ENCODE measurements at places on chromosomes 16 and 17.

- H3K27me3 ChIP-seq, result no peaks in the 10 kb centered on the region
- H3K4me1 ChIP-seq, result no peaks in the 10 kb centered on the region
- no peak for DNase-seq
- H3K36me3 ChIP-seq, result peaks cover 86% of the 10 kb centered on the region
These were observed 11.3 kb downstream of the UBE2I start for GRCh38 chr16:1320658-1321240.

GRCh38 chr17:75009139-75009724 is 3.2 kb upstream of the MRPL58 start:
- peaks cover 16% of the 10 kb centered on the region for H3K4me1 ChIP-seq
- H3K27me3 ChIP-seq, result no peaks in the 10 kb centered on the region
- no peak for DNase-seq
- no peak overlapping the region for H3K4me3 ChIP-seq
- H3K36me3 ChIP-seq, result no peaks in the 10 kb centered on the region

GRCh38 chr16:65343556-65343955 is 221.7 kb upstream of the CDH11 start:
- DNase-seq, result no peak
- no peaks in the 10 kb centered on the region for H3K27me3 ChIP-seq
- H3K4me1 ChIP-seq, result no peaks in the 10 kb centered on the region
- no peak overlapping the region for H3K27ac ChIP-seq

GRCh38 chr16:12065866-12066545 is 89.5 kb downstream of the SNX29 start:
- H3K27me3 ChIP-seq, result no peaks in the 10 kb centered on the region
- no peak for DNase-seq
- H3K4me3 ChIP-seq, result no peak overlapping the region
- no peak overlapping the region for H3K27ac ChIP-seq

DNA sequence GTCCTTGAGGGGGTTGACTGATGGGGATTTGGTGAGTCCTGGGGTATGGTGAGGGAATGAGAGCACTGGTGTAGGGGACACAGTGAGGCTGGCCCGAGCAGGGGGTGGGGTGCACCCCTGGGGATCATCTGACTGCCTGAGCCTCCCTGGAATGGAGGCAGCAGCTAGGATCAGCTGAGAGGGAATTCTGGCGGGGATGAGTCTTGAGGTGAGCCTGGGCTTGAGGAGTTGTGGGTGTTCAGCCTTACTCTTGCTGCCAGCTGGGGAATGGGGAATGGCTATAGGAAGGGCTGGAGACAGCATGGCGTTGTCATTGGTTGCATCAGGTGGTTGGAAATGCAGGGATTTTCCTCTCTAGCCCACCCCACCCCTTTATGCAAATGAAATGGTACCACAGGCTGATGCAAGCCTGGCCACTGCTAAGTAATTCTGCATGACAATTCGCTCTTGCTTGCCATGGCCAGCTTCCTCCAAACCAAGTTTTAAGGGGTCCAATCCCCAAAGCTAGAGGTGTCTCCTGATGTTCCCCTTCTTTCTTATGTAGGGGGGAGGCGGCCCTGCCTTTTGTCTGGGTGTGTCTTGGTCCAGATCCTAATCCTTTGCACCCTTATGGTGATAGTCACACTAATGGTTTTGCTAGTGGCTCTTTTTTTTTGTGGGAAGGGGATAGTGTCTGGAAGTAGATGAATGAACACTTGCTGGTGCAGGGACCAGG is 7.5 kb downstream of the NFE2L1 start:
- H3K36me3 ChIP-seq, result peaks cover 75% of the 10 kb centered on the region
- H3K27ac ChIP-seq, result no peak overlapping the region
- peaks cover 28% of the 10 kb centered on the region for H3K4me1 ChIP-seq

GRCh38 chr17:48579760-48580554 is 1.8 kb upstream of the HOXB4 start:
- H3K27me3 ChIP-seq, result peaks cover 36% of the 10 kb centered on the region
- H3K4me3 ChIP-seq, result no peak overlapping the region
- no peaks in the 10 kb centered on the region for H3K36me3 ChIP-seq
- peaks cover 49% of the 10 kb centered on the region for H3K4me1 ChIP-seq
- H3K27ac ChIP-seq, result no peak overlapping the region

DNA sequence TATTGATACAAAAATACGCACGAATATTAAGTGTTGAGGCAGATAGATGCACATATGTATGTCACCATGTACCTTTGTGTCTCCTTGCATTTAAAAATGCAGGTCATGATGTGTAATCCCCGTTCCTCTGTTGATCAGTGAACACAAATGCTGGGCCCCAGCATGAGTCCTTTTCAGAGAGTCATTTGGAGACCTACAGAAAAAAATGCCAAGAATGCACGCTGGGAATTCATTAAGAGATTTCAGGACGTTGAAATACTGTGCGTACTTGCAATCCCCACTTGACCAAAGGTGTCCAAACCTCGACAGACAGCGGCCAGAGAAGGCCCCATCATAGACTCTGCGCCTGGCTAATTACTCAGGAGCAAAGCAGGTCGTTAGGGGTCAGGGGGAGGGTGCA is 496.0 kb downstream of the MAF start:
- DNase-seq, result no peak
- H3K36me3 ChIP-seq, result no peaks in the 10 kb centered on the region
- H3K27me3 ChIP-seq, result no peaks in the 10 kb centered on the region
- H3K27ac ChIP-seq, result no peak overlapping the region

Data from natural killer cell (primary cell).